Thymus (tissue), 14 donors: ENCODE measurements at places on chromosomes 5 and 9. TPM values are rescaled to one million over a fixed set of nuclear protein-coding genes. Genes with fewer than 3 reads are reported as not detected.

DNA sequence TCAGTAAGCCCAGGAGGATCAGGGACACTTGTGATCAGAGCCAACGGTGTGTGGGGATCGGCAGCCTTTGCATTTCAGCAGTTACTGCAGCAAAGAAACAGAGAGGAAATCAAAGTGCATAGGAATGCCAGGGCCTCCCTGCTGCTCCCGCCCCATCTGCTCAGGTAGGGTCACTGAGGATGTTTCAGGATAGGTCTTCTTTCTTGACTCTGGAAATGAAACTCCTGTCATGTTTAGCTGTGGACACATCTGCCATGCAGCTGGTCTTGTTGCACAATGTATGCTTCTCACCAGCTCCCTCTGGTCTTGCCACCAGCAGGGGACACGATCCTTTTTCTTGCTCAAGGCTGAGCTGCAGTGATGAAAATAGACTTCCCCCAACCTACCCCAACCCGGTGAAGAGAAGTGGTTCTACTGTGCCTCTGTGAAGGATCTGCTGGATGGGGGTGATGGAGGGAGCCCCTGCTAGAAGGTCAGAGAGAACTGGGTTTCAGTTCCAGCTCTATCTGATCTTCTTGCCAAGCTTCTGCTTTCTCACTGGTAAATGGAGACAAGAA lies 185.2 kb upstream of the KLF4 start:
- DNase-seq: no peak

The CDH6 gene
- polyA plus RNA-seq: 0.87 TPM

DNA sequence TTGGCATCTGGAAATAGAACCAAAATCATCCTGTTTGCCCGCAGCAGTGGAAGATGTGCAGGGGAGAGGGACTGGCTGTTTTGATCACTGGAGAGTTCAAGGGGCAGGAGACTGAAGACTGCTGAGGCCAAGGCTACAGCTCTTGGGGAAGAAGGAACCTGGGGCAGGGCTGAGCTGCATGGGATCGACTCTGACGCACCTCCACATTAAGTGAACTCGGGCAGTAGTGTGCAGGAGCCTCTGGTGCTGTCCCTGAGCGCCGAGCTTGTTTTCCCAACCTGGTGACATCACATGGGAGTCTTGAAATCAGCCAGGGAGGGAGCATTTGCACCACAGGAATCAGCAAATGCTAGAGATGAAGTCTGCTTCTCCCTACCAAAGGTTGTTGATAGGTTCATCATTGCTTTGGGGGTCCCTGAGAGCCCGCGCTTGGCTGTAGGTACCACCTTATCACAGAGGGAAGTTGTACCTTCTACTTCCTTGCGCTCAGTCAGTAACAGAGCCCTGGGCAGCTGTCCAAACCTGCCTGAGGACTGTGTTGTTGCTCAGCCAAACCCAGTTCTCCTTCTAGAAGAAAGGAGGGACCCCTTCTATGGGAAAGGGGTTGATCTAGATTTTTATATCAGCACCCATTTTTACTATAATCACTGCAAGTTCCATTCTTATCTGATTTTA lies 52.3 kb upstream of the CTSL start:
- no peak for DNase-seq

DNA sequence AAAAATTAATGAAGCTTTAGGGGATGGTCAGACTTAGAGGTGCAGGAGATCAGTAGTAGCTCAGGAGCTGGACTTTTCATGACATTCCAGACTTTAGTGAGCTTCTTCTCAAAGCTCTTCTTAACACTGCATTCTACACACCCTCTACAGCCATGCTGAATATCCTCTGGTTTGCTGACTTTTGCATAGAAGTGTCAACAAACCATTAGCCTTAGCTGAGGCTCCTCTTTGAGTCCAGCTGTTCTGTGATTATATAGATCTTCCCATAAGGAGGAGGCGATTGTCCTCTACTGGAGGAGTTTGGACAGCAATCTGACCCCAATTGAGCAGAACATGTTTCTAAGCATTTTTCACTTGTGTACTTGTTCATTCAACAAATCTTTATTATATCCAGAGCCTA lies 75.0 kb upstream of the RUSC2 start:
- no peak for DNase-seq

DNA sequence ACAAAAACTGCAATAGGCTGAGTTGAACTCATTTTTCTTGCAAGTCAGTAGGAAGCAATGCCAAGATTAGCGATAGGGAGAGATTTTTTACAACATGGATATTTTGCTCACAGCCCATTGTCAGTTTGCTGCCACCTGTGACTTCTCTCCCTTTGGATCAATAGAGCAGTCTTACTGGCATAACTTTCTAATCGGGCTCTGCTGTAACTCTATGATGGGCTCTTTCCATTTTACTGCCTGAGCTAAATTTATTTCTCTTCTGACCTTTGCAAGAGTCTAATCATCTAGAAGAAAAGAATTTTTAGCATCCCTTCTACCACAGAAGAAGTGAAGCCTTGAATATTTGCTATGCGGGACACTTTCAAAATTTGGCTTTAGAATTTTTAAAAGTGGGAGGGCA lies 53.6 kb upstream of the SGCD start:
- DNase-seq: no peak

DNA sequence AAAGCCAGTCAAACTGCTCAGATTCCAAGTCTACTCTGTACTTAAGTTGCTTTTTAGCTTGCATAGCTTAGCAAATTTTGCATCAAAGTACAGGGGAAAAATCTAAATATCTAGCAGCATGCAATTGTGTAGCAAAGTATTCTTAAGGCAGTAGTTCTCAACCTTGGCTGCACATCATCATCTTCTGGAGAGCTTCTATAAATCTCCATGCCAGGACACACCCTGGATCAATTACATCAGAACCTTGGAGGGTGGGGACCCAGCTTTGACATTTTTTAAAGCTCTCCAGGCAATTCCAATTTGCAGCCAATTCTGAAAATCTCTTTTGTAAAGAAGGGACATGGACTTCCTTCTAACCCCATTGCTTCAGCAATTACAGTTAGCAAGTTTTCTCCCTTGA lies 187.5 kb downstream of the SNCAIP start:
- no peak for DNase-seq
